ENCODE measurements at places on chromosomes 11 and 22.

DNA sequence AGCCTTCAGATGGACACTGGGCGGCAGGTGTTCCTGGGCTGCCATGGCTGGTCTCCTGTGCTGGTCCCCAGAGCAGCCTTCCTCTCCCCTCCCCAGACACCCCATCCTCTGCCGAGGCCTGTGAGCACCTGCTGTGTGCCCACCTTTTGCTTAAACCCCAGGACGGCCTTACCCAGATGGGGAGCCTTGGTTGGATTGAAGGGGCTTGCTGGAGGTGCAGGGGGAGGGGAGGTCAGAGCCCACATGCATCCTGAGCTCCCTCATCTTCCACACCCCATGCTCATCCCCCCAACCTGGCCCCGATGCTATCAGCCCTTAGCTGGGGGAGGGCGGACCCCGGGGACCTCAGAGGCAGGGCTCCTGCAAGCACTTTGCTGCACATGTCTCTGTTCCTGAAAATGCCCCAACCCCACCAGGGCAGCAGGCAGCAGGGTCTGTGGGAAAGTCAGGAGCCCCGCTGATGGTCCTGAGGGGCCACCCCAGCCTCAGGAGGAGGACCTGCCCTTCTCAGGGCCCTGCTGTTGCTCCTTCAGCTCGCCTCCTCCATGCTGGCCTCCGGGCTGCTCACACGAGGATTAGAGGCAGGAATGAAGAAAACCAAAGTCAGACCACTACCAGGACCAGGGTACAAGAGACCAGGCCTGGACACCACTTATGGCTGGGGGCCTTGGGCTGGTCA, 41.6 kb upstream of the CCDC188 start:
- DNase-seq: no peak

DNA sequence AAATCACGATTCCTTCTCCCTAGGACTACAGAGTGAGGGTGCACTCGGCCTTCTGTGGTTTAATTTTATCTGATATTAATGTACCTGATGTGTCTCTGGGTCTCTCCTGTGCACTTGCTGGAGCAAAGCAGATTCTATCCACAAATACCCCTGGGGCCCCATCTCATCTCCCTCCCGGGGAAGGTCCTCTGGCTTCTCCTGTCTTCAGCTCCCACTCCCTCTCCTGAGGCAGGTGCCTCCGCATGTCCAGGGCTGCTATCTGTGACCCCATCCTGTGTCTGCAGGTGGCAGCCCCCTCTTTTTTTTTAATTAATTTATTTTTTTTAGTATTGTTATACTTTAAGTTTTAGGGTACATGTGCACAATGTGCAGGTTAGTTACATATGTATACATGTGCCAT, 558.7 kb downstream of the BRD1 start:
- DNase-seq: no peak

- DNase-seq: no peak
These were observed 278.1 kb downstream of the SWAP70 start for GRCh38 chr11:9941991-9942390.

DNA sequence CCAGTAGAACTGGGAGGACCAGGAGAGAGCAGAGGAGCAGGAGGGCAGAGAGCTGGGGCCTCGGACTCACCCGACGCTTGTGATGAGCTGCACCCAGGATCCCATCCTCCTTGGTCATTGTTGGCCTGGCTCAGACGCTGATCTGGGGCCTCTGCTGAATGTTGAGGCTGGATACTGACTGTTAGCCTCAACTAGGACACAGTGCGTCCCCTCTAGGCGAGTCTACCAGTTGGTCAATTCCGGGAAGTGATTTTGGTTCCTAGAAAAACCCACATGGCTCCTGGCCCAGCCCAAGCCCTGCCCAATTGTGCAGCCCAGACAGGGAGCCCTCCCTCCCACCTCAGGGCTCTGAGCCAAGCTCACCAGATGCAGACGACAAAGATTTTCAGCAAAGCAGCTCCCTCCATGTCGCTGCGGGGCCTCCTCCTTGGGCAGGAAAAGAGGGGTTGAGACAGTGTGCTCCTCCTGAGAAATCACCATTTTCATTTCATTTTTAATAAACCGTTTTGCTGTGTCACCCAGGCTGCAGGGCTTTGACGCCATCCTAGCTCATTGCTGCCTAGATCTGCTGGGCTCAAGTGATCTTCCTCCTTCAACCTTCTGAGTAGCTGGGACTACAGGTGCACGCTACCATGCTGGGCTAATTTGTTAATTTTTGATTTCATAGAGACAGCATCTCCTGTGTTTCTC, at the start of gene APOL4:
TSS of gene APOL4 (minus strand) at position 180 of the 690 bp plus-strand sequence. CDS start at position 105, 75 bp downstream.
- no peak for DNase-seq

- no peak for DNase-seq
These were observed 8.5 kb upstream of the ADORA2A start for GRCh38 chr22:24418786-24419474.

DNA sequence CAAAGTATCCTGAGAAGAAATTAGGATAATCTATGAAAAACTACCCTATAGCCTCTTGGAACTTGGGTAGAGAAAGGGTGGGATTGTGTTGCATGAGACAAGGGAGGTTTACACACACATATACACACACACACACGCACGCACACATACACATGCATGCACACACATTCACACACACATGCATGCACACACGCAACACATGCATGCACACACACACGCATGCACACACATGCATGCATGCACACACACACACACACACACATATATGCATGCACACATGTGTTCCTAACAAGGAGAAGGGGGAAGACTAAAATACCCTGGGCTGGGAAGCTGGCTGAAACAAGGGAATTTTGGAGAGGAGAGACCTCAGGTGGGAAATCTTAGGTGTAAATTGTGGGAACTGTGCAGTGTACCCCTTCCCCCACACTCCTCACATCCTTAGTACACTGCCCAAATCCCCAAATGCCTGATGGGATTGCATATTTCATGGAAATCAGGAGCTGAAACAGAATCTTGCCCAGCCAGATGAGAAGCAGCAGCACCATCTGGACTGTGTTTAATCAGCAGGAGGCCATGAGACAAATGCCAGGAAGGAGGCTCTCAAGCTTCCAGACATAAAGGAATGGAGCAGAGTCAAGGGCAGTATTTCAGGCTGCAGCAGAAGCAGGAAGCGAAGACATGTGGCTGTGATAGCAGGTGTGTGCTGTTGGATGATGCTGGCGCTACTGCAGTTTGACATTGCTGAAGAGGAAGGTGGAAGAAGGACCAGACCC, 14.6 kb upstream of the POLD3 start:
- no peak for DNase-seq

- DNase-seq: no peak
These were observed 53.0 kb downstream of the RELT start for GRCh38 chr11:73429121-73429750.

DNA sequence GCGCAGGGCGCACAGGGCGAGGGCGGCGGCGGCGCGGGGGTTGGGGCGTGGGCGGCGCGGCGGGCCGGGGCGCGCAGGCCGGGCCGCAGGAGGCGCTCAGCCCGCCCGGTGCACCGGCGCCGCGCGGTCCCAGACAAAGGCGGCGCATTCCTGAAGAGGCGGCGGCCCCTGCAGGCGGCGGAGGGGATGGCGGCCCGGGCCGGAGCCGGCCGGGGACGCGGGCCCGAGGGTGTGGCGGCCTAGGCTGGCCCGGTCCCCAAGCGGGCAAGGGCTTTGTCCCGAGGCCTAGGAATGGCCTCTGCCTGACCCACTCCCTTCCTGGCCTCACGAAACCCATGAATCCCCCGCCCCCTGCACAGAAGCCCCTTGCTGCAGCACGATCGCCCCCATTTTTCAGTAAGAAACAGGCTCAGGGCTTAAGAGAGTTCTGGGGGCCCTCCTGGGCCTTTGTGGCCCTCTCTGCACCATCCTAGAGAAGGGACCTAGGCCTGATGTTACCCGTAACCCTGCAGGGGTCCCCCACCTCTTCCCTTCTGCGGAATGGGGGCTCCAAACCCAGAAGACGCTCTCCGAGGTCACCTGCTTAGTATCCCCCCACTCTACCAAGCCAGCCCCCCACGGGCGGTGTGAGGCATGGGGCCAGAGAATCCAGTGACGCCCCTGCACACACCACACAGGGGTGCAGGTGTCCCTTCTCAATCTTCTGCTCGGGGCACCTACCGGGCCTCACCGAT, at the start of gene RTN4R:
TSS of gene RTN4R (minus strand) at position 40 of the 734 bp plus-strand sequence. CDS start 226 bp downstream, outside the sequence.
- DNase-seq: peak; percentile 60

GRCh38 chr22:26162926-26163325, 6.3 kb upstream of the SEZ6L start:
- DNase-seq: no peak

DNA sequence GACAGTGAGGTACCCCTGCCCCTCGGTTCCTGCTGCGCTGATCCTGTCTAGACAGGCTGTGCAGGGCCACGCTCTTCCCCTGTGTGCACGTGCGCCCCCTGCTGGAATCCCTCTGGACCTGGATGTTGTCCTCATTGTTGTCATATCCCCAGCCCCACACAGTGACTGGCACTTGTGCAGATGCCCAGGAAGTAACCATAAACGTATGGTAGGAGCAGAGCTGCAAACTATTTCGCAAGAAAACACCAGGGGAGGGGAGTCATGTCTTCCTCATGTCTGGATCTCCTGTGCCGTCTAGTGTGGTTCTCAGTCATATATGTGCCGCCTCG, 114.7 kb downstream of the CRYBB2 start:
- DNase-seq: peak; percentile 39

DNA sequence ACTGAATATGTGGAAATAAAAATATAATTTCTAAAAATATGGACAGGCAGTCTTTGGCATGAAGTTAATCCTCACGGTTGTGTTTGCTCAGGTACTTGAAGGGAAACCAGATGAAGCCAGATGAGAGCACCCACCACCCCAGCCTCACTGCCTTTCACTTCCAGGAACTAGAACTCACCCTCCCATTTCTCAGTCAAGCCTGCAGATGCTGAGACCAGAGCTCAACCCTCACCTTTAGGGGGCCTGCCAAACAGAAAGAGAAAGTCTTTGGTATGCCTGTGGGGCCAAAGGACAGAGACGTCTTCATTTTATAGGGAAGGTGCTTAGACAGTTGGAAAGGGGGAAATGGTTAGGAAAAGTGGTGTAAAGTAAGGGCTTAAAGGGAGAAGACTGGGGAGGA, 252.8 kb upstream of the PLET1 start:
- no peak for DNase-seq

DNA sequence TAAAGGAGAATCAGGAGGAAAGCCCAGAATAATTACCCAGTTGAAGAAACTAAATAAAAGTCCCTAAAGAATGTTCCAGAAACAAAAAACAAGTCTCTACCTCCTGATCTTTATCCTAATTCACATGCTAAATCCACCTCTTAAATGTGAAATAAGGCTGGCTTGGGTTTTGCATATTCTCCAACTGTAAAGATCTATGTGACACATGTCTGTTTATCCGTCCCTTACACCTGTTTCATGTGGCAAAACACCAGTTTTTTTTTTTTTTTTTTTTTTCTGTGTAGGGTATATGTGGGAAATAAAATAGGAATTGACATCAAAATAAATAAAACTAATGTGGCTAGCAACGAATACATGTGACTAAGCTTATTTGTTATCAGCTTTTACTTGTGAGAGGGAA, 70.5 kb downstream of the NARS2 start:
- DNase-seq: no peak

DNA sequence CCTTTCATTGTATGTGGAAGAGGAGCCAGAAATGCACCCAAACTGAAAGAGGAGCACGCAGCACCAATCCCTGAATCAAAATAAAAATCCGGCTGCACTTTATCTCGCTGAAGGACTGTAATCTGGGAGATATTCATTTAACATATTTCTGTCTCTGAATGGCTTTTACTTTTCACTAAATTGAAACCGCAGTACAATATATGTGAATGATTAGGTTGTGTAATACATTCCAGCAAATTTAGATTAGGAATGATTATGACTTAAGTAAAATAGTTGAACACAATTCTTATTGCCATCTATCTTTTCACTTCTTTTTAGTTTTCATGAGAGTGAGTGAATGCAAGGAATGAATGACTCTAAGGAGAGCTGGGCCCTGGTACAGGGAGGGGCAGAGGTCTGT, 232.1 kb downstream of the ST3GAL4 start:
- no peak for DNase-seq

- DNase-seq: peak; percentile 74
These were observed at the start of gene PARVG for GRCh38 chr22:44180706-44181032. PARVG (plus strand) TSS chr22:44180925; CDS start chr22:44183330, 2,405 bp downstream.

- DNase-seq: no peak
These were observed 321.6 kb downstream of the AASDHPPT start for GRCh38 chr11:106399076-106399511.

- no peak for DNase-seq
These were observed 5.2 kb downstream of the CAPN5 start for GRCh38 chr11:77071671-77072605.

- DNase-seq: no peak
These were observed 142.0 kb downstream of the SLC17A6 start for GRCh38 chr11:22479971-22480720.

DNA sequence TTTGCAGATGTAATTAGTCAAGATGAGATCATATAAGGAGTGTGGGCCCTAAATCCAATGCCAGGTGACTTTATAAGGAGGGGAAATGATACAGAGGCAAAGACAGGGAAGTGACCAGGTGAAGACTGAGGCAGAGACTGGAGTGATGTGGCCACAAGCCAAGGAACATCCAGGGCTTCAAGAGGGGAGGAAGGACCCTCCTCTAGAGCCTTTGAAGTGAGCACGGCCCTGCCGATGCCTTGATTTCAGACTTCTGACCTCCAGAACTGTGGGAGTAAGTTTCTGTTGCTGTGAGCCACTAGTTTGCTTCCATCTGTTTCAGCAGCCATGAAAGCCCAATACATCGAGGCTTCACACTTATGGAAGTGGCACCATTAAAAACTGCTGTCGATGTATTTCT, 78.7 kb downstream of the SHANK2 start:
- DNase-seq: no peak

GRCh38 chr11:122040464-122040863, 75.6 kb downstream of the BLID start:
- DNase-seq: no peak

DNA sequence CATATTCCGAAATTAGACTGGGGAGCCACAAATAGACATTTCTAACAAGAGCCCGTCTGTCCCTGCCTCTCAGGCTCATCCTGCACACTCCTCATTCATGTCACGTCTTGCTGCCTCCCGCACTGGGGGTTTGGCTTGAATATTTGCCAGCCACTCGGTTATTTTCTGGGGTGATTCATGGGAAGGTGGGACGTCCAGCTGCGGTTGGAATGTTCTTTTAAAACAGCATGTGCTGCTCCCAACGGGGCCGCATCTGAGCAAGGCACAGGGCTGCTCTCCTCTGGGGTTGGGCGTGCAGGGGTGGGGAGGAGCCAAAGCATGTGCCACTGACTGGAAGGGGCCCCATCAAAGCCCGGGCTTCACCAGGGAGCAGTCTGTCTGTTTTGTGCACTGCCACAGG, 25.9 kb upstream of the SLC5A4 start:
- DNase-seq: no peak

DNA sequence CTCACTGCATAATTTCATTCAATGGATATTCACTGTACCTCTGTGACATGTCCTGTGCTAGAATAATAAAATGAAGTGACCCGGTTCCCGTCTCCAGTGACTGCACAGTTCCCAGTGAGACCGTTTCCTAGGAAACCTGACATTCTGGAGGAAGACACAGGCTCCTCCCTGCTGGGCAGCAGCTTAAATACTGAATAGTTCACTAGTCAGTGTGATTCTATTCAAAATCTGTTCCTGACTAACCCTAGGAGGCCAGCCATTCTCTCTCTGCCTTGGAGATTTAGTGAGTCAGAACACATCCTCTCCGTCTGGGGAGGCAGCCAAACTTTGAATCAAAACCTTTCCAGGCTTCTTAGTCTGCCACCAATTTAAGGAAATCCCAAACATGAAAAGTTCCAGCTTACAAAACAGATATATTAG, 11.3 kb downstream of the TRIM66 start:
- no peak for DNase-seq
